ENCODE measurements at places on chromosomes 2 and 18.

DNA sequence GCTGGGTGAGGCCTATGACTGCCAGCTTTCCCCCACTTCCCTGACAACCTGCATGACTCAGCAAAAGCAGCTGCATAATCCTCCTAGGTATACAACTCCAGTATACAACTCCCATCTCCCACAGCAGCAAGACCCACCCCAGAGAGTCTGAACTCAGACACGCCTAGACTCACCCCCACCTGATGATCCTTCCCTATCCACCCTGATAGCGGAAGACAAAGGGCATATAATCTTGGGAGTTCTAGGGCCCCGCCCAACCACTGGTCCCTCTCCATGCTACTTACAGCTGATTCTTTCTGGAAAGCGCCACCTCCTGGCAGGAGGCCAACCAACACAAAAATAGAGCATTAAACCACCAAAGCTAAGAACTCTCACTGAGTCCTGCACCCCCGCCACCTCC is 296.5 kb downstream of the DCC start:
- DNase-seq, result no peak

DNA sequence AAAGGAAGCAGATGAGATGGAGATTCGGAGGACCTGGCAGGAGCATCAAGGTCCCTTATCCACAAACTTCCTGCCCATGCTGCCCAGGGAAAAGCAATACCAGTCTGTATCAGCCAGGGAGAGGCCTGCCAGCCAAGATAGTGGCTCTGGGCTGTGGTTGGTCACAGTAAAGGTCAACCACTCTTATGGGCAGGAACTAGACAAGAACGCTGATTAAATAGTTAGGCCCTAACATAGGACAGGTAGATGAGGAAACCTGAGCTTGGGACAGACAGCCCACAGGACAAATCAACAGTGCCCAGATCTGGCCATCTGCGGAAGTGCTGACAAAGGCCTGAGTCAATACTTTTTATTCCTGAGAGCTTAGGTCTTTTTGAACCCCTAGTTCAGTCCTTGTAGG is 10.7 kb downstream of the PSTPIP2 start:
- no peak for DNase-seq

GRCh38 chr2:53202063-53202462 is 565.5 kb upstream of the CHAC2 start:
- no peak for DNase-seq

GRCh38 chr2:31811482-31811881 is 199.3 kb downstream of the MEMO1 start:
- DNase-seq, result no peak

DNA sequence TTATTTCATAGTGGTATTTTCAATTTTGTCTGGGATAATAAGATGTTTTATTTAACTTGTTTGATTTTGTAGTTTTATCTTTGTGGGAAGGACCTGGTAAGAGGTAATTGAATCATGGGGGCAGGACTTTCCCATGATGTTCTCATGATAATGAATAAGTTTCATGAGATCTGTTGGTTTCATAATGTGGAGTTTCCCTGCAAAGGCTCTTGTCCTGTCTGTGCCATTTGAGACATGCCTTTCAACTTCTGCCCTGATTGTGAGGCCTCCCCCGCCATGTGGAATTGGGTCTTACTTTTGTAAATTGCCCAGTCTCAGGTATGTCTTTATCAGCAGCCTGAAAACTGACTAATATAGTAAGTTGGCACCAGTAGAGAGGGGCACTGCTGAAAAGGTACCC is 77.8 kb upstream of the ARHGAP15 start:
- DNase-seq, result peak; percentile 72

- DNase-seq, result no peak
Observed at GRCh38 chr2:136322428-136322827, 204.5 kb upstream of the CXCR4 start.

DNA sequence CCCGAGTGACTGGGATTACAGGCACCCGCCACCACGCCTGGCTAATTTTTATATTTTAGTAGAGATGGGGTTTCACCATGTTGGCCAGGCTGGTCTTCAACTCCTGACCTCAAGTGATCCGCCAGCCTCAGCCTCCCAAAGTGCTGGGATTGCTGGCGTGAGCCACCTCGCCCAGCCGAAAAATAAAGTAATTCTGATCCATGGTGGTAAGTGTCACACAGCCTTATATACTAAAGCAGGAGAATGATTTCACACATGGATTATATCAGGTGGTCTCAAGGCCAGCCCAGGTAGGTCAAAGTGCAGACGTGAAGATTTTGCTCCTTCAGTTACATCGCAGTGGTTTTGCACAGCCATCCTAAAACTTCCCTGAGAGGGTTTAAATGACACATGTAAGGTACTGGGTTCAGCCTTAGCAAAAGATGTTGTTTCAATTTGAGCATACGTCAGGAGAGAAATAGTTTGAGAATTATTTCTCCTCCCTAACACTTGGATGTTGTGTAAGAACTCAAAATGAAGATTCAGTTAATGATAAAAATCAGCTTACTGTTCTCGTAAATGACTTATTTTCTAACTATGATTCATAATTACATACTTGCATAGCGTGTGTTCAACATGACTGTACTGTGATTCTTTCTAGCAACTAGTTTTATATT is 93.0 kb upstream of the SLC39A10 start:
- DNase-seq, result no peak

- DNase-seq, result no peak
Observed at GRCh38 chr2:175317751-175318150, 136.2 kb upstream of the ATP5MC3 start.

DNA sequence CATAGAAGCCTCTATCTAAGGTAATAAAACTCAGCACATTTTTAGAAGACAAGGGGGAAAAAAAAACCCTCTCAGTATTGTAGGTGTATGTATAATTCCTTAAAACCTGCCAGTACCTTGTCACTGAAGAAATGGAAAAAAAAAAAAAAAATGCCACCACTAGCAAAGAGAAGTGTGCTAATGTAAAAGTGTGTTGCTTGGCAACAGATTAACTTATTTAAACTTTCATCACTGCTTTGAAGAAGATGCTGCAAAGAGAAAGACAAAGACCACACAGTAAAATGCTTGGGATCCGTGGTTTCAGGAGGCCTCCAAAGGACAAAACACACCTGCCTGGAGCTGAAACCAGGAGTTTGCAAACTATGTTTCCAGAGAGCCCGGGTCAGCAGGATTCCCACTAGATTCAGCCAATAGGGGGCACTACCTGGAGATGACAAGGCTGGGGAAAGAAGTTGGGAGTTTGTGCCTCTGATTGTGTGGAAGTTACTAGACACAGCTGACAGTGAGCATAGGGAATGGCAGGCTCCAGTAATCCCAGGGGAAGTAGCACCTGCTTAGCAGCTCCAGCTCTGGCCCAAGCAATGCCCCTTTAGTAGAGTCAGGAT is 169.1 kb upstream of the TRIB2 start:
- DNase-seq, result no peak

DNA sequence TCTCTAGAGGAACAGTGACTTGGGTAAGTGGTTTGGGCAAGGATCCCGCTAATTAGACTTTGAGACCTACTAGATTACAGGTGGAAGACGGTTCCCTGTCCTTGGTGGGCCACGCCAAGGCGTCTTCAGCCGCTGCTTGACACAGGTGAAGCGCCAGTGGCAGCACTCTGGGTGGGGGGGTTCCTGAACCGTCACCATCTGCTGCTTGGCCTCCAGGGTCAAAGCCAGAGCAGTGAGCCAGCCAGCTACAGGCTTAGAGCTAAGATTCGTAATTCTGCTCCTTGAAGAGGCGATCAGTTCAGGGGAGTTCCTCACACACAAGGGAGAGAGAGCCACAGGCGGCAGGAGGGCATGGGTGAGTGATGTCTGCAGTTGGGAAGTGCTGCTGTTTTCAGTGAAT is 39.4 kb upstream of the RBM44 start:
- no peak for DNase-seq

DNA sequence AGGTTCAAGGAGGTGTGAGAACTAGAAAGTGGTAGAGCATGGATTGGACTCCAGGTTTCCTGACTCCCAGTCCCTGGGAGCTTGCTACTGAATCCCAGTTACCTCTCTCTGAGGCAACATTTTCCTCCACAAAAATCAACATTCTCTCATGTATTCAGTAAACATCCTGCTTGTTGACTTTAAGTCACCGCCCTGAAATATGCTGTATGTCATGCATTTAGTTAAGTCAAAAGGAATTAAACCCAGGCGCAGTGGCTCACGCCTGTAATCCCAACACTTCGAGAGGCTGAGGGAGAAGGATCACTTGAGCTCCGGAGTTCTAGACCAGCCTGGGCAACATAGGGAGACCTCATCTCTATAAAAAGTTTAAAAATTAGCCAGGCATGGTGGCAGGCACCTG is 3.8 kb downstream of the MATN3 start:
- DNase-seq, result no peak

GRCh38 chr2:205435970-205436369 is 246.3 kb upstream of the NRP2 start:
- no peak for DNase-seq

DNA sequence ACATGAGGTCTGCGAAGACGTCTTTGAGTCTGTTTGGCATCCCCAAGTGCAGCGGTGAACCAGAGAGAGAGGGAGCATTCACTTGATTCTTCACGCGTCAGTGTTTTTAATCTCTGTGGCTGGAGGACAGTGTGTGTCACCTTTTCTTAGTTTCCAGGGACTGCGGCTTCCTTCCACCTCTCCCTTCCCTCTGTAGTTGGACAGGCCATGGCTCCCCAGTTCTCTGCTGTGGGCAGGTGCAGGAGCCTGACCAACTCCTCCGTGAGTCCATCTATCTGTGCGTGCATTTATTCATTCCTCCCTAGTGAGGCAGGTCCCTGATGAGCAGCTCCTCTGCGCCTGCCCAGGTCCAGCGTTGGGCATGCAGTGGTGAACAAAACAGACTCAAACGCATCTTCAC is 42.9 kb downstream of the AGAP1 start:
- DNase-seq, result no peak

DNA sequence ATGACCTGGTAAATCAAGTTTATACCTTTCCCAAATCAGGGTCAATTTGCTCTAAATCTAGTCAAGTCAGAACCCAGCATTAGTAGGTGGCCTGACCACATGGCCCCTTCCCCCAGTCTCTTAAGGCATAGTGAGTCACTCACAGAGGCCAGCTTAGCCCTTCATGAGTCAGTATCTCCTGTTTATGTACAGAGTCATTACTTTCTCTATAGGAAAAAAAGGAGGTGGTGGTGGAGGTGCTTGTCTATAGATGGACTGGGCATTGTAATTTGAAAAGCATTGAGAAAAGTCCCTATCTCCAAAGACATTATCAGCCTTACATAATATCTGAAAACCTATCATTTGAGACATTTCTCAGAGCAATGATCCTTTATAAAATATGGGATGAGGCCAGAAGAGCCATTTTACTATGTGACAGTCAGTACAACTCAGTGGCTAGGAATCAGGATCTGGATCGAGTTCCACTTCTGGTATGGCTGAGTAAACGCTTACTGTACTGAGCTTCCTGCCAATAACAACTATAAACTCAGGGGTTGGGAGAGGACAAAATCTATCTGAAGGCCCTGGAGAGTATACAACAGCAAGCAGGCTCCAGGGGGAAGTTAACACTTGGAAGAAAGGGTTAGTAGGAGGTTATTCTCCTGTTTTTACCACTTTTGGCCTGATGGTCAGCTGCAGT is 22.5 kb upstream of the SIGLEC15 start:
- peak; percentile 85 for DNase-seq

GRCh38 chr2:9655441-9656269 is 24.9 kb upstream of the YWHAQ start:
- no peak for DNase-seq

DNA sequence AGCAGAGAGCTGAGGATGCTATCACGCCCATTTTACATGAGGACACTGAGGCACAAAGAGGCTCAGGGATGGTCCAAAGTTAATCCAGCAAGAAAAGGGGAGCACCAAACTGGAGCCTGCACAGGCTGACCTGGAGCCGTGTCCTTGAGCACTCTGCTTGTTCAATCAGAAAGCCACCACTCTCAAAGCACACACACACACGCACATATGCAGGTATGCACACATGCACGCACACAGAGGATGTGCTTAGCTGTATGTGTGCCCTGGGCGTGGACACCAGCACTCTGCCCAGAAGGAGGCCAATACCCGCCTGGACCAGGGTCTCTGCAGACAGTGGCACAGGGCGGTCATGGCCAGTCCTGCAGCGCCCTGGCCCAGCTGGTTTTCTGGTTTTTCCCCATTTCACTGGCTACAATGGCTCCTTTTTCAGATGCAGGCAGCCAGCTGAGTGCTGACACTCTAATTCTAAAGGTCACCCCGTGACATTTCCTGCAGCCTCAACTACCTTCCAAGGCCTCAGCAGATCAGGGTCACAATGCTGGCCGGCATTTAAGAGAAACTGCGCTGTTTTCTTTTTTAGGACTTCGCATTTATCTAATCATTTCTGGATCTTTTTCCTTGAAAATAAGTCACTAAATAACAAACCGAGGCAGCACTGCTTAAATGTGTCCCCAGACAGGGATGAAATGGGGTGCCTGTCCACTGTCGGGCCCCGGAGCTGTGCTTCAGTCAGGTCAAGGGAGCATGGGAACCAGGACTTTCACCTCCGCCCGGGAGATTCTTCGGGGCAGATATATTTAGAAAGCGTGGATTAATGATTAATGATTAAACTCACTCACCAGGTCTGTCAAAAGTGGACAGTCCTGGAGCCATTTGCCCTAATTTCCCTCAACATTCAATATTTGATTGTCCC is 104.5 kb downstream of the HDAC4 start:
- no peak for DNase-seq

GRCh38 chr18:12420821-12421421 is 13.2 kb downstream of the PRELID3A start:
- DNase-seq, result no peak

GRCh38 chr2:28400419-28400818 is 7.8 kb downstream of the FOSL2 start:
- DNase-seq, result no peak

DNA sequence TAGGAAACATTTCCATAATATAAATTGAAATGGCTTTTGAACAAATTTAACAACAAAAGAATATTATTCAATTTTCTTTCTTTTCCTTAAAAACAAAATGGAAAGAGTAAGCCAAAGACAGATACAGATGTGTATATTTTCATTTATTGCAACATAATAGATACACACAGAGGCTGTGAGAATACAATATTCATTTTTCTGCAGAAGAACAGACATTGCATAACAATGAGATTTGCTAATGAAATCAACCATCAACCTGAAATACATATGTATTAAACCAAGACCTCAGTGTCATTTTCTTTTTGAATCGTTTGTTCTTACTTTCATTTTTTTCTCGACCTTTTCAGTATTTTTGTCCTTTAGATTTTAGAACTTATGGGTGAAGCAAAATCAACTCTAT is 95.1 kb downstream of the BAZ2B start:
- no peak for DNase-seq

DNA sequence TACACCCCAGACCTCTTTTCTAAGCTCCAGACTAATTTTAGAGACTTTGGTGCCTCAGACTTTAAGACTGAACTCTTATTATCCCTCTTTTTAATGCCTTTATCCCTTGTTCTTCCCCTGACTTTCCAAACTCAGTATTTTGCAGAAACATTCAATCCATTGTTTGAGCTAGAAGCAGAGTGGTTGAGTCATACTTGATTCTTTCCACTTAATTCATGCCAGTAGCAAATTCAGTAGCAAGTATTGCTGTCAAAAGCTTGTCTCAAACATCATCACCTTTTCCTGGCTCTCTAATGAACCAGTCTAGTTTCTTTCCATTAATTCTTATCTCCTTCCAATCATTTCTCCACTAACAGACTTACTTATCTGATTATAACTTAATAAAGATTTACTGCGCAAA is 699.7 kb upstream of the ZNF804A start:
- DNase-seq, result no peak

- peak; percentile 18 for DNase-seq
Observed at GRCh38 chr2:43228756-43229659, 2.6 kb upstream of the ZFP36L2 start.

Measured in suppressor macrophage treated with lipopolysaccharide for 4 hours (primary cell).